ENCODE measurements at places on chromosomes 5 and 9.

DNA sequence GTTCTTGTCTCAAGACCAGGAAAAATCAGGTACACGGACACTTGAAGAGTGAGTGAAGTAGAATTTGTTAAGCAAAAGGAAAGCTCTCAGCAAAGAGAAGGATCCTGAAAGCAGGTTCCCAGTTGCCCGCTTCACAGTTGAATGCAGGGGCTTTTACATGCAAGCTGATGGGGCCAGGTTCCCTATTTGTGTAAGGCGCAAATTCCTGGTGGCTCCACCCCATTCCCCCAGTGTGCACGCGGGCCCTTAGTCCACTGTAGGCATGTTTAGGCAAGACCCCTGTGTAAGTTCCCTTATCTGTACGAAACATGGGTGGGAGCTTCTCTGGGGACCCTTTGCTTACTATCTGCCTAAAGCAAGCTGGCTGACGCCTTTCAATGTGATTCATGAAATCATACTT is 2.7 kb upstream of the AGTPBP1 start:
- no peak for DNase-seq

- DNase-seq, result no peak
These were observed 124.6 kb upstream of the MTAP start for GRCh38 chr9:21677834-21678233.

- no peak for DNase-seq
These were observed 209.0 kb downstream of the CSNK1G3 start for GRCh38 chr5:123720955-123721354.

DNA sequence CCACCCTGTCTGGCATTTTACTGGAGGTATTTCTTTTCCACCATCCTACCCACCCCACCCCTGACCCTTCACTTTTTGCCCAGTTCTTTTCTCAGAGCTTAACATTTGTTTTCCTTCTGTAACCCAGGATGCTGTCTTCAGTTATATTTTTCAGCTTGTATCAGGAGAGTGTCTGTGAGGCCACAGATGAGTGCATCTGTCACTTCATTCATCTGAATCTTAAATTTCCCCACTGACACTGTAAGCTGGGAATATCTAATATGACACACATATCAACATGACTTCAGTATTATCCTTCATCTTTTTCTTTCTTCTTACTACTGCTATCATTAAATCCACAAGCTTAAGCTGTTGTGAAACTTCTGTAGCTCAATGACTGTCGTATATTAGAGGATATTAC is 4.9 kb downstream of the MARCHF3 start:
- DNase-seq, result no peak

DNA sequence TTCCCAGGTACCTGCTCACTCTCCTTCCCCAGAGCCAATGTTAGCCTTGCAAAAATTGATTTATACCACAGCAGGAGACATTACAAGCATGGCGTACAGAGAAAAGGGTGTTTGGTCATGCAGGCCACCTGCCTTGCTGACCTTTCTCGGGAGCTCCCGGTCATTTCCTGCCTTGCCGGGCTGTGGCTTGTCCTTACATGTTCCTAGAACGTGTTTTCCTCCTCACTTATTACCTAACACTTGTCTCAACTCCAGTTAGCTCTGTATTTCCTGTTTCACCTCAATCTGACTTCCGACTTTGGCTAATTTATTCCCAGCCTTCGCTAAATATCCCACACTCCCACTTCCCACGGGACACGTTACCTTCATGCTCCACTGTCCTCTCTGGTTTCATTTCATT is 282.5 kb downstream of the ICE1 start:
- DNase-seq, result no peak

GRCh38 chr9:109133533-109133932 is 13.8 kb upstream of the TMEM245 start:
- no peak for DNase-seq

- DNase-seq, result no peak
These were observed 31.9 kb upstream of the SLC6A19 start for GRCh38 chr5:1169211-1170115.

DNA sequence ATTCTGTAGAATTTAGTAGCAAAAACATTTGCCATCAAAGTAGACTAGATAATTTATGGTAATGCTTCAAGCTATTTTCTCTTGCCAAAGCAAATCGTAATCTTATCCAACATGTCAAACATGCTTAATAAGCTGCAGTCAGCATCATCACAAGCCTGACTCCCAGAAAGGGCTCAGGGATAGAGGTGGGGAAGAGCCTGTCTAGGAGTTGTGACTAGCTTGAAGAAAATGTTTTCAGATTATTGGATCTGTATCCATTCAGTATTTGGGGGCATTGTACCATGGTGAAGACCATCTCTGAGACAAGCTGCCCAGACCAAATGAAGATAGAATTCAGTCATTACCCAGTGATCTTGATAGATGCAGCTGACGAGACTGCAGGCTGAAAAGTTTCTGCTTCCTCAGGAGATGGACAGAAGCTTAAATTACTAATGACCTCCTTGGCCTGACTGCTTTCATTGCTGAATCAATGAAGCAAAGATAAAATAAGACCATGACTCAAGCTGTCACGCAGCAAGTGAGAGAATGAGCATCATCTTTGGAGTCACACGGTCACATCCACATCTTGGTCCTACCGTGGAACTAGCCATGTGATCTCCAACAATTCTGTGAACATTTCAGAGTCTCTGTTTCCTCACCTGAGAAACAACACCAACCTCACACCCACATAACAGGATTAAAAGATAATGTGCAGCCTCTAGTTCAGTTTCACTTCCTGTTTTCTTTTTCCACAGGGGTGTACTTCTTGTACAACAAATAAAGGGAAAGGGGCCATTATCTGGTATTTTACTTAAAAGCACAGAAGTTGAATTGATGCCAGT is 9.4 kb downstream of the ERAP2 start:
- DNase-seq, result no peak

DNA sequence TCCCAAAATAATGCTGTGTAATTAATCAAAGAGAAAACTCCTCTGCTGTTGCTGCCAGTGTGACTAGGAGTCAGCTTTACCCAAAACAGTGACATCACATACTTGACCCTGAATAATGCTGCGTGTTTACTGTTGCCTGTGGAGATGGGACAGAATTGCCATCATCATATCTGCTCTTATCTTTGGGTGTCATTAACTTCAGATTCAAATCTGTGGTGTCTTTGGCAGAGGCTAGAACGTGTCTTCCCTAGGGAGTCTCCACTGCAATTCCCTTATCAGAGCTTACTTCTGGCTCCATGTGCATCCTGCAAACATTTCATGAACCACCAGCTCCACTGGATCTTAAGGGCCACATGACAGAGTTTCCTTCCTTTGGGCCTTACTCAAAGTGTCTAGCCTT is 88.9 kb upstream of the MRPS30 start:
- no peak for DNase-seq

DNA sequence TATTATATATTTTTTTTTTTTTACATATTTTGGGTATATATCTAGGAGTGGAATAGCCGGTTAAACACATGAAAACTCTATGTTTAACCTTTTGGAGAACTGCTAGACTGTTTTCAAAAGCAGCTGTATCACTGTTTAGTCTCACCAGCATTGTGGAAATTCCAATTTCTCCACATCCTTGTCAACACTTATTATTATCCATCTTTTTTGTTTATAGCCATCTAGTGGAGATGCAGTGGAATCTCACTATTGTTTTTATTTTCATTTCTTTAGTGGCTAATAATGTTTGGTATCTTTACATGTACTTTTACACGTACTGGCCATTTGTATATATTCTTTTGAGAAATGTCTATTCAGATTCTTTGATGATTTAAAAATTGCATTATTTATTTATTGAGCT is 22.7 kb upstream of the CCDC180 start:
- no peak for DNase-seq

GRCh38 chr5:150671509-150672236 is 10.6 kb downstream of the MYOZ3 start:
- peak; percentile 71 for DNase-seq

DNA sequence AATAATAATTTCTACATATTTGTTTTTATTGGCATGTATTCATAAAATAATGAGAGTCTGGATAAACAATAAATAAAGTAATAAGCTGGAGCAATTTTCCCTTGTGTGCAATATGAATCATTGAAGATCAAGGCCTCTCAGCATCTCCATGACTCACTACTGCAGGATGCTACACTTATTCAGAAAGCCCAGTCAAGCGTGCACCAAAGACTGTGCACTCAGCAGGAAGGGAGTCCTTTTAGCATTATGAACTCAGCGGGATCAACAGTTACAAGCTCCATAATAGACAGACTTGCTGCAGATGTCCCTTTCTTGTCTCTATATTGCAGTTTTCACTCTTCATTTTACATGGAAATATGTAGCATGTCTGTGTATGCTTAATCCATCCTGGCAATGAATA is 485.3 kb downstream of the CDH9 start:
- no peak for DNase-seq

DNA sequence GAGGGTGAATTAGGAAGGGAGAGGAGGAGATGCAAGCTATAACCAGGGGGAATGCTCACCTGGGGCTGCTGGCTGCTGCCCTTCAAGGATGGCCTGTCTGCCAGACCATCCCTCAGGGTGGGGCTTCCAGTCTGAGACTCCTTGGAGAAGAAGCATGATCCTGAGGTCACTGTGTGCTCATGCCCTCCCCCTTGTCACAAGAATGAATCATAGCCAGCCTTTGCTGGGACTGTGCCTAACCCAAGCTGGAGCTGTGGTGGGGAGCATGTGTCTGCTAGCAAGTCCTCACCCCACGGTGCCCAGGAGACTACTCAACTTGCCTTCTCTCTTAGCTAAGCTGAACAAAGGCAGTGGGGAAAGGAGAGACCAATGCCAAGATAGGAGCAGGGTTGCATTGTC is 463.6 kb downstream of the SPOCK1 start:
- DNase-seq, result no peak

GRCh38 chr5:14702238-14702839 is 37.8 kb downstream of the OTULIN start:
- no peak for DNase-seq

DNA sequence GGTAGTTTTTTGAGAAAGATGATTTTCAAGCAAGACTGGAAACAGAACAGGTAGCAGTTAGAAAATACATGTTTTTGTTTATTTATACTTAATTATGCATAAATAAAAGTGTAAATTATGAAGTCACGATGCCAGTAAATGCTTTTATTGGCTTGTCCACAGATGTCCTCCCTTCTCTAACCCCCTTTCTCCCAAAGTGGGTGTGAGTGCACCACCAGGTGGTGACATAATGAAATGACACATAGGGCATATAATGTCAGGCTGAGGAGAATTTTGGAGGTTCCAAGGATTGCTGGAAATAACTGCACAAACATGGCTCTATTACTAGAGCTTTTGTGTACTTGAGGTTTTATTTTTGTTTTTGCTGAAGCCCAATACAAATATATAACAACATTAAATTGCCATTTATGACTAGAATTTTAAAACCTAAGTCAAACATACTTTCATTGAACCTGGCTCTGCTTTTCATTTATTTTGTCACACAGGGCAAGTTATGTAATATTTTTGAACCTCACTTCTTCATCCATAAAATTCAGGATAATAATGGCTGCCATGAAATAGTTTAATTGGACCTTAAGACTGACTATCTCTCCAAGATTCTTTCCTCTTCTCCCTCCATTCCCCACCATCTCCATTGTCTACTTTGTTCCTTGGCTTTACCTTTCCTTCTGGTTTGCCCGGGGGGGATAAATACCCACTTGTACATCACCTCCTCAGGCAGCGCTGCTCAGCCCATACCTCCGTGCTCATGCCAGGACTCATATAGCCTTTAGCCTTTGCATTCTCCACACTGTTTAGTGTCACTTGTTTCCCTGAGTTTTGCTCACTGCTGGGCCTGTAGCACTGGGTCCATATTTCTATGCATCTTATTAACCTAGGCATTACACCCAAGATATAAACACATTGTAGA is 168.8 kb downstream of the PDE4D start:
- no peak for DNase-seq

DNA sequence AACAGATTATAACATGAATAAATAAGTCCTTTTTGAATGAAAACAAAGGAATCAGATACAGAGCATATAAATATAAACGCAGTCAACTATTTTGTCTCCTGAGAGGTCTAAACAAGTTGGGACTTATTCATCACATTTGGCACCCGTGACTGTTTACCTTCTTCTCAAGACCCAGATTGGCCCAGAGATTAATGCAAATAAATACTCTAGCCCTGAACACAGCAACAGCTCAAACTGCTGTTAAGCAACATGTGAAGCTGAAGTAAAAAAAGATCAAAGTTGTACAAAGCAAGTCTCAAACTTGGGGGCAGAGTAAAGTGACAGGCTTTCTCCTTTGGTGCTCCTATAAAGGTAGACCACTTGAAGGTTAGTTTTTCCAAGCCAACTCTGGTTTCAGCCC is 95.0 kb upstream of the NR5A1 start:
- no peak for DNase-seq

GRCh38 chr5:6319116-6319515 is 59.2 kb downstream of the MED10 start:
- DNase-seq, result no peak

- DNase-seq, result no peak
These were observed 261.1 kb upstream of the ADAMTS16 start for GRCh38 chr5:4879075-4879474.

DNA sequence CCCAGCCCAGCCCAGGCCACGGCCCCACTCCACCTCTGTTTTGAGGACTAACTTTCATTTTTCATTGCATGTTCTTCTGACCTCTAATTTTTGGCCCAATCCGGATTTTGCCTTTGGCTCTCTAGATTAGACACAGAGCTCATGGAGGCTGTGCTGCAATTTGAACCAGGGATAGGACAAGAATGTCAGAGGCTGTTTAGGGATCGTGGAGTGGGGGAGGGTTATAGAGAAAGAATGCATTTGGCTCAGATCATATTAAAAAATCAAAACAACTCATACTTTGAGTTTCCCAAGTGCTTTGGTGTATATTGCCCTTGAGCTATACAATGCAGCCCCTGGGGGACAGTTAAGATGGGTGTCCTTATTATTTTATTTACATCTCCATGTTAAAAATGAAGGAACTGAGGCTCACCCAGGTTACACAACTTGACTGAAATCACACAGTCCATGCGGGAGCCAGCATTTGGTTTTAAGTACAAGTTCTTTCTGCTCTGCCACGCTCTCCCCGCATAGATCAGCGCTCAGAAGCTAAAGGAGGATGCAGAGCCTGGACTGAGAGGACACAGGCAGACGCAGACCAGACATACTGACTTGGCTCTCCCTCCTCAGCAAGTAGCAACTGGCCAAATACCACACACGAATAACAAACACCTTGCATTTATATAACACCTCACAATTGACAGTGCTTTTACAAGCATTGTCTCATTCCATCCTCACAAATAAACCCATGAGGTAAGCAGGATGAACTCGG is 126.4 kb upstream of the RAI14 start:
- no peak for DNase-seq

All from right kidney (tissue), 9 donors.